ENCODE measurements at places on chromosomes 3 and 15. TPM values are rescaled to one million over a fixed set of nuclear protein-coding genes. Genes with fewer than 3 reads are reported as not detected.
A peak's percentile ranks its signal among the peaks of the same experiment; 100 is the strongest.

DNA sequence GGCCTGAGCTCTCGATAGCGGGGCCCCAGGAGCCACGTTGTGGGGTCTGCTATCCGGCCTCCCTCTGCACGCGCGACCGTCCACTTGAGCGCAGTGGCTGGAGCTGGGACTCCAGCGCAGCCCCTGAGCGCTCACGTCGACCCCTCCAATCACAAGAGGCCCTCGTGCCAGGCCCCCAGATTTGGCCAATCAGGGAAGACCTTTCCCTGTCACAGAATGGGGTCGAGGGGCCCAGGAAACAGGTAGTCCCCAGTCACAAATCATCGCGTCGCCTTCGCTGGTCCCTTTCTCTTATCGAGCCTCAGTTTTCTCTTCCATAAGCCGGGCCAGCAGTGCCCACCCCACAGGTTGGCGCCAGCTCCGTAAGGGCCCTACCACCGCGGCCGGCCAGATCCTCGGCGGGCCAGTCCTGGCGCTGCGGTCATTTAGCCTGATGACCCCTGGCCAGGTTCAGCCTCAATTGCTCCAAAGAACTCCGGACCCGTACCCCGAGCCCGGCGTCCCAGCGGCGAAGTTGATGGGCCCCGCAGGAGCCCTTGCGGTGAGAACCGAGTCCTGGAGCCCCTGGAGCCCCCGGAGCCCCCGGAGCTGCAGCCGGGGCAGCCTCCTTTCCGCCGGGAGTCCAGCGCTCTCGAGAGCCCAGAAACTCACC lies 435 bp downstream of the ALDH1L1 start:
- DNase-seq: no peak

GOLGA6B gene
- not detected for total RNA-seq

MORC1 gene
- total RNA-seq: not detected

GABRB3 gene
- total RNA-seq: 0.16 TPM

PLA2G4F gene
- total RNA-seq: not detected

GRCh38 chr3:53888232-53888631 lies 3.4 kb downstream of the SELENOK start:
- no peak for DNase-seq

DNA sequence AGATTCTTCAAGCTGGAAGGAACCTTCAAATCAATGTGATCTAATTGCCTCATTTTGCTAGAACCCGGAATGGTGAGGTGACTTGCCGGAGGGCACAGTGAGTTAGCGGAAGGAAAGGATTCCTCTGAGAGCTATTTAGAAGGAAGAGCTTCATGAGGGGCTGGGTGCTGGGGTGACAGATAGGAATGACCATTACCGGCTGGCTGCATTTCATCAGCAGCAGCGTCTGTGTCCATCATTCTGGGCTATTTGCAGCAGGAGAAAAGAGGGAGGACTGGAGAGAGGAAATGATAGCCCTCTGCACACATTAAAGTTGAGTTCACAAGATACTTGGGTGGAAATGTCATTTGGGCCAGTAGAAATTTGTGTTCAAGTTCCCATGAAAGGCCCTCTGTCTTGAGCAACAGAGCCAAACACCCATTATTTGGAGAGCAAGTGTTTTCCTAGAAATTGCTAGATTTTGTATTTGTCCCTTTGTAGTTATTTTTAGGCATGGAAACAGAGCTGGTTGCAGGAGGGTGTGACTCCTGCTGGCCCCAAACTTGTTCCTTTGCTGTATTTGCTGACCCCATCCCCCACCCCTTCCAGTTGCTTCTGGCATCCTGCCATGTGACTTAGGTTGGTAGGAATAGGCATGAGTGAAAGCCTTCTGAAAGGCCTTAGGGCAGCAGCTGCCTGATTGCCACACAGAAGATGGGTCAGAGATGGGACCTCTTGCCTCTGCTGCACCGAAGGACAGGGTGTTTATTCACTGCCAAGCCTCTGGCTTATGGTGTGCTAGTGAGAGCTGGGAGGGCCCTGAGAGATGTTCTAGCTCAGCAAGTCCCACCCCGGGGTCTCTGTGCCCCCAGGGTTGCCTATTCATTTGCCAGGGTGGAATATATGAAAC lies 87.5 kb upstream of the PLXNA1 start:
- no peak for DNase-seq

DNA sequence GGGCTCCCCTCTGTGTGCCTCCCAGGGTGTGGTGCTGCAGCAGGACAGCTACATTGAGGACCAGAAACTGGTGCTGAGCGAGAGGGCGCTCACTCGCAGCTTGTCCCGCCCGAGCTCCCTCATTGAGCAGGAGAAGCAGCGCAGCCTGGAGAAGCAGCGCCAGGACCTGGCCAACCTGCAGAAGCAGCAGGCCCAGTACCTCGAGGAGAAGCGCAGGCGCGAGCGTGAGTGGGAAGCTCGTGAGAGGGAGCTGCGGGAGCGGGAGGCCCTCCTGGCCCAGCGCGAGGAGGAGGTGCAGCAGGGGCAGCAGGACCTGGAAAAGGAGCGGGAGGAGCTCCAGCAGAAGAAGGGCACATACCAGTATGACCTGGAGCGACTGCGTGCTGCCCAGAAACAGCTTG lies 53.7 kb downstream of the KLHL25 start:
- no peak for DNase-seq

ADGRG7 gene
- 21.2 TPM for total RNA-seq

CASR gene
- not detected for total RNA-seq

- peak; percentile 80 for DNase-seq
Observed at GRCh38 chr3:8501371-8502131, at the start of gene LMCD1. Gene LMCD1, plus strand, starts transcription at chr3:8501823. Its CDS starts 116 bp downstream, at chr3:8501939.

RPP25 gene
- 7.0 TPM for total RNA-seq

UROC1 gene
- not detected for total RNA-seq

DNA sequence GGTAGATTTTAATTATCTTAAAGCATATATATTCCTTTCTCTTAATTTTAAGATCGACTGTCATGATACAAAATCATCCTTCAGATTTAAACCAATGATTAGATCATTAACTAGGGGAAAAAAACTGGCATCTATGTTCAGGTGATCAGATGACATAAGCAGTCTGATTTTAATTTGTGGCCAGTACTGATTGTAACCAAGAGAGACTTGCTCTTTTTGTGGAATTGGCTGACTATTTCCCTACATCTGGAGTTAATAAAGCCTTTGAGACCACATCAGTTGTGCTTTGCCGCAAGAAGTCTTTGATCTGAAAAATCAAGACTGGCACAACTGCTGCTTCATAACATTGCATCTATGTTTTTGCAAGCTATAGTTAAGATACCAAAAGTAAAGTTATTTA lies 148.4 kb upstream of the CGNL1 start:
- DNase-seq: no peak

DNA sequence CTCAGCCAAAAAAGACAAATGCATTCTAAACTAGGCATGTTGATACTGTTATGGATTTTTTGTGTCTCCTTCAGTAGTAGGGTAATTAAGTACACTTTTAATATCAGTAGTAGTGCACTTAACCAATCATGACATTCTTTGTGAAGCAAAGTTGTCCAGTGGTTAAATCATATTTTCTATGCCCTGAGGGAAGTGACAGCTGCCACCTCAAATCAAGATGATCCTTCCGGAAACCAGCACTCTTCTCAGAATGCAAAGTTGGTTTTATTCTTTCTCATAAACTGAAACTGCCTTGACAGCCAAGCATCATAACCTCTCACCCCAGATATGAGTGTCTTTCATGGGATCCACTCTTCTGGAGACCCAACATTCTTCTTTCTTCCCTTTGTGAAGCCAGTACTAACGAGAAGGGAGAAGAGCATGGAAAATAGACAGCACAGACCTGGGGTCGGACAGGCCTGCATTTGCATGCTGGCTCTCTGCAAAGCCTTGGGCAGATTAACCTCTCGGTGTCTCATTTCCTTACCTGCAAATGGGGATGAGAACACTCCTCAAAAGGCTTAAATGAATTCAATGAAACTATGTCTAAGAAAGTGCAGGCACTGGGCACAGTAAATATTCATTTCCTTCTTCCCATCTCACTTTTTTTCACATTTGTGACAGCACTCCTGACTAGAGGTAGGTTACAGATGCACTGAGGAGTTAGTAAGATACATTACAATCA lies 13.2 kb downstream of the AAGAB start:
- DNase-seq: peak; percentile 50

DNA sequence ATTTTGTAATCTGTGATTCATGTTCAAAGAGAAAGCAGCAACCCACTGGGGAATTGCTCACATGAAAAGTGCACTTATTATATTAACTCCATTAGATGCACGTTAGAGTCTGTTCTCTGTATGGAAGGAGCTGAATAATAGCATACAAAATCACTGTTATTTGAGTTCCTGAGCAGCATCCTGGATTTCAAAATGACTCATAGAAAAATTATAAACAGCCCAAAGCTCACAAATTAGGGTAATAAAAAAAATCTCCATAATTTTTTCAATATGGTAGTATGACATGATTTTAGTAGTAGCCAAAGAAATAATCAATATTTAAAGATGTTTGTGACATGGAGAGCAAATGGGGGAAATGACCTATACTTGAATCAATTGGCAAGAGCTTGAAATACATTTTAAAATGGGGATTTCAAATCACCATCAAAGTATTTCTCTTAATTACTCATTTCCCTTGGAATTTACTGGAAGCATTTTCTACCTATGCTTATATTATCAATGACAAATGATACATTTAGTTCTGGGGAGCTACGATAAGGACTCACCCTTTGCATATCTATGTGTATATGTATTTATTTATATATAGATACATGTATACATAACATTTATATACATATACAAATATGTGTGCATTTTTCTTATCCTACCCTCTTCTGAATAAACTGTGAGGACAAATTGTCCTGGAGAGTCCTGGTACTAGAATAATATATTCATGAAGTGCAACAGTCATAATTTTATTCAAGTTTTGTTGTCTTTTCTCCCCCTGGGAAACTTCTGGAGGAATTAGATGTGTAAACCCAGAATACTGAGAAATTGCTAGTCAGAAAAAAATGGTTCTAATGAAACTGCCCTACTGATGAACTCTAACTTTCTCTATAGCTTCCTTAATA lies 116.3 kb downstream of the RPL22L1 start:
- no peak for DNase-seq

DNA sequence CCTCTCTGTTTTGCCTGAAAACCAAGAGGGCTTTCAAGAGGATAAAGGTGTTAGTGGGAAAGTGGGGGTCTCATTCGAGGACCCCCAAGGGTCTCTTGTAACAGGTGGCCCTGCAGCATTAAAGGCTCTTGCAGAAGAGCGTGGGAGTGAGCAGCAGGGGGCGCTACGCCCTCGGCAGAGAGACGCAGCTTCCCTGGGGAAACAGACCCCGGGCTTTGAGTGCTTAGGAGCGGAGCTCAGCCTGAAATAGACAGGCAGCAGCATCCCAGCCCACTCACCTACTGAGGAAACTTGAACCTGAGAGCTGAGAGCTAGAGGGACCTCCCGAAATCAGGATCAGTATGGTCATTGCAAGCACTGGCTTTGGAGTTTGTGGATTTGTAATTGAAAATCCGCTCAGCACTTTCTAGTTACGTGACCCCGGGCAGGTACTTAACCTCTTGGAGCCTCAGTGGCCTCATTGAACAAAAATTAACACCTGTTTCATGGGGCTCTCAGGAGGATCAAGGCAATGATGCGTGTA lies 25.7 kb downstream of the RPLP1 start:
- DNase-seq: peak; percentile 66

DNA sequence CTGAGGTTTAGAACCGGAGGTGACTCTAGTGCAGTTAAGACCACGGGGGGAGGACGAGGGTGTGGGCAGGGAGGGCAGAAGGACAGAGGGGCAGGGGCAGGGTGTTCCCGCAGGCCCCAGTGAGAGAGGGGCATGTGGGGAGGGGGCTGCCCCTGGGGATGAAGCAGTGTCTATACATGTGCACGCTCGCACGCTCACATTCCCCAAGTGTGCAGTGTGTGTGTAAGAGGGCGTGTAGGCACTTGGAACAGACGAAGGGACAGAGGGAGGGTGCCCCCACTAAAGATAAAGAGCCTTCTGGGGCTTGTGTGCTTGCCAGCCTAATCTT lies 69.5 kb upstream of the MEF2A start:
- DNase-seq: no peak

FAH gene
- total RNA-seq: 58.9 TPM

DNA sequence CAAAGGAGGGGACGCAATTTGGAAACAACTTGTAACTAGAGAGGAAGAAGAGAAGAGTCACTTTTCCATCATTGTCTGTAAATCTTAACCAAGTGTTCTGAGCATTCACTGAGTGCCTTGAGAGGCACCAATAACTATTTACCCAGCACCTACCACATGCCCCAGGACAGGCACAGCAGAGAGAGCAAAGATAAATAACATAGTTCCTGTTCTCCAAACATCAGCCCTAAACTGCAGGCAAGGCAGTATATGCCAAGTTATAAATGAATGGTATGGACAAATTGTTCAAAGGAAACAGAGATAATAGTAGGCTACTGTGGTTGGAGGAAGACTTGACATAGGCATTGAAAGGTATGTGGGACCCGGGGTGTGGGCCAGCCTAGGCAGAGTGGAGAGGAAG lies 45.6 kb downstream of the ITGB5 start:
- no peak for DNase-seq

- DNase-seq: no peak
Observed at GRCh38 chr3:13711911-13712650, 163.2 kb downstream of the FBLN2 start.

DNA sequence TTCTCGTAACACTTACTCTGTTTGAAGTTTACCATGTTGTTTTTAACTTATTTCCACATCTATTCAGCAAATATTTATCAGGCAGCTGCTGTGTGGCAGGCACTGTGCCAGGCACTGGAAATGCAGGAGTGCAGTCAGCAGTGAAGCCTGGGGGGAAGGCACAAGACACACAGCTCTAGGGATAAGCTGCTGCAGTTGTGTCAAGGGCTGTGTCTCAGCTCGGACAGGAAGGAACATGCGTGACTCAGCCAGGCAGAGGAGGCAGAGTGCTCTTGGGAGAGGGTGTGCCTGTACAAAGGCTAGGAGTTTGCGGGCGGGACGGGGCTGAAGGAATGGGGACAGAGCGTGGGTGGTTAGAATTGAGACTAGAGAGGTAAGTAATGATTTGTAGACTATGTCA lies 24.7 kb downstream of the LYSMD4 start:
- no peak for DNase-seq

SST gene
- not detected for total RNA-seq

DNA sequence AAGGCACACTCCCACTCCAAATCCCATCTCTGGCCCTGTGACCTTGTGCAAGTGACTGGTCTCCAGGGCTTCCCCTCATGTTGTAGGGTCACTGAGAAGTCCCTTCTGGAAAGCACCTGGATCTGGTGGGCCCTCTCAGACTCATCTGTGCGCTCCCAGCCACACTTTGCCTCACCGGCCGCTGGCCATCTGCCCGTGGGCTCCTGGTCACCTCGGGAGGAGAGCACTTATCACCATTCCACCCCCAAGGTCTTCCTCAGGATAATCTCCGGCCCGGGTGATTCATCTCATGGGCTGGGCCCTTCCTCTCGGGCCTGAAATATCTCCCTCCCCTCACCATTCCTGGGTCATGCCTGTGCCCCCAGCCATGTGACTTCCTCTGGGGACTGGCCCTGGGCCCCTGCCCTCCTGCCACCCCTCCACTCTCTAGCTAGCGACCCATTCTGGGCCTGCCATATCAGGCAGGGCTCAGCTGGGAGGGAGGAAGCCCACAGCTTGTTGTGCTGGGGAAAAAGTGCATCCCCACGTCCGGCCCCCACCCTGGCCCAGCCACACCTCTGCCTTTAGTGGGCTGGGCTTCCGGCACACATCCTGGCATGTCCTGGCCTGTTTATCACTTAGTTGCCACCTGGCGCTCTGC lies 10.6 kb upstream of the WNT7A start:
- DNase-seq: peak; percentile 76

All from activated CD8-positive, alpha-beta T cell treated with anti-CD3 and anti-CD28 coated beads for 36 hours (primary cell).